ENCODE measurements at places on chromosomes 3 and 15.

GRCh38 chr15:77786956-77787355 is 154.2 kb upstream of the LINGO1 start:
- no peak for DNase-seq

DNA sequence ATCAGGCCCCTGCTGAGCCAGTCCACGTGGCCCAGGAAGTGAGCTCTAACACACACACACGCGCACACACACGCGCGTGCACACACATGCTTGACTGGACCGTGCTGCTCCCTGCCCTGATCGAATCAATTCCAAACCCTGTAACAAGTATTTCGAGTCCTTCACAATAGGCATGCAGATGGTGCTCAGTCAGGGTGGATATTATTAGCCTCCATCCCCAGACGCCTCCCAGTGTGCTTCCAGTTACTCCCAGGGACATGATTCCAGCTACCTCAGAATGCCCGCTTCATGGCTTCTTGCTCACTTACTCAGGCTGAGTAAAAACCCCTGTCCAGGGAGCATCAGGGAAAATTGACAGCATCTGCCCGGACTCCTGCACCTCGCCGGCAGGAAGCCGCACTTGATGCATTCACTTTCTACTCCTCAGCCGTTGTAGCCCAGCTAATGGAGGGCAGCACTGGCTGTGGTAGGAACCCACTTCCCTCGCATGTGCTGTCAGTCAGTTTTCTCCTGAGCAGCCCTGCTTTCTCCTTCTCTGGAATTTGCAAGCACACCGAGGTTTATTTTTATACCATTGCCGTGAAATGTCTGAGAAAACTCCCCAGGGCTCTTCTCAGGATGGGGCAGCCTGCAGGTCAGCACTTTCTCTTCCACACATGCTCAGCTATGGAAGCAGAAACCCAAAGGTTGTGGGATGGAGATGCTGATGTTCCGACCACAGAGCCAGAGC is 126.1 kb upstream of the ABHD17C start:
- no peak for DNase-seq

GRCh38 chr3:161420746-161421145 is 49.4 kb upstream of the SPTSSB start:
- DNase-seq: no peak

DNA sequence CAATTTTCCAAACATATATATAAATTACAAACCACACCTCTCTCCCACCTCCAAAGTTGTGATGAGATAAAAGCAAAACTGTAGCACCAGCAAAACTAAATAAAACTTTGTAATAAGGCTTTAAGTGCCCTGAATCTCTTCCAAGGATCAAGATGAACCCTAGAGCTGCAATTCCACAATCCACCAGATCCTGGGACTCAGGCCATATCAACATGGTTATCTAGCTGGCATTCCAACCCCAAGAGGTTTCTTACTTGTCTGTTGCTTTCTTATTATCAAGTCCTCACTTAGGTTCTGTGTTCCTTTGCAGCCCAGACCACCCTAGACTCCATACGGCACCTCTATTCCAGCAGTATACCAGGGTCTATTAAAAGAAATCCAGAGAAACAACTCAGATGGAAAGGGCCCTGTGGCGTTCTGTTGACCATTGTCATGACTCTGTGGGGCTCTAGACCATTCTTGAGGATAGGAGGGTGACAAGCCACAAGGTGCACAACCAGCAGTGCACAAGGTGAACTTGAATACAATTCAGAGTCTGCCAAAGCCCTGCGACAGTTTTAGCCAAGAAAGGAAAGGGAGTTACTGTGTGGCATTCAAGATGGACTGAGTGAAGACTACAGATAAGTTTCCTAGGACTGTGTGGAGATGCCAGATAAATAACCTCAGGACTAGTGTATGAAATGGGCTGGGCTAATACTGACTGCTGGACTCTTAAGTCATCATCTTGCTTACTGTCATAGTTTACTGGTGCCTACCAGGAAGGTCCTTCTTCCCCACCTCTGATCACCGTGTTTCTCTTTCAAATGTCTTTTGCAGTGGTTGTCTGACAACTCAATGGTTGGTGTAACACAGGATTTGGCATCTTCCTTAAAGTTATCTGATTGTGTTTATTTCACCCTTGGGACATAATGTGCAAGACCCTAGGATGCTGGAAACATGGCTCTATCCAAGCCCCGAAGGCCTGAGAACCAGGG is 27.2 kb downstream of the ACKR2 start:
- no peak for DNase-seq

GRCh38 chr3:77686560-77686959 is 646.7 kb downstream of the ROBO2 start:
- DNase-seq: no peak

GRCh38 chr3:36700537-36701248 is 63.7 kb downstream of the DCLK3 start:
- no peak for DNase-seq

DNA sequence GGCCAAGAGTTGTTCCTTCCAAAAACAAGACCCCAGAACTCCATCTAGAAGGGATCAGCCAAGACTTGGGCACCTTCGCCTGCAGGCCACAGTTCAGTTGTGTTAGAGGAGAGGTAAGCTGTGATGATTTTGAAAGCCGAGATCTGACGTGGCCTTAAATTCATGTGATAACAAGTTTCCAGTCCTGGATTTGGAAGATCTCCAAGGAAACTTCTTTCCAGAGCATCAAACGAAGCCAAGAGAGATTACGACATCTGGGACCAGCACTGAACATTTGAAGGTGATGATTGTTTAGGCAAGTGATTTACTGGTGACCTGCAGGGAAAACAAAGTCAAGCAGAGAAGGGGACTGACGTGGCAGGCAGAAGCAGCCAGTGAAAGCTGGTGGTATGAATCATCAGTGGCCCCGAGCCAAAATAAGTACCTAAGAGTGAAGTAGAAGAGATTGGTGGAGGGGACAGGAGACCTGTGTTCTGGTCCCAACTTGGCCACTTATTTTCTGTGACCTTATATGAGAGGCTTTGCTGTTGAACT is 339.0 kb upstream of the PROK2 start:
- DNase-seq: no peak

- no peak for DNase-seq
Measured at GRCh38 chr3:73706771-73707170, 82.0 kb upstream of the PDZRN3 start.

DNA sequence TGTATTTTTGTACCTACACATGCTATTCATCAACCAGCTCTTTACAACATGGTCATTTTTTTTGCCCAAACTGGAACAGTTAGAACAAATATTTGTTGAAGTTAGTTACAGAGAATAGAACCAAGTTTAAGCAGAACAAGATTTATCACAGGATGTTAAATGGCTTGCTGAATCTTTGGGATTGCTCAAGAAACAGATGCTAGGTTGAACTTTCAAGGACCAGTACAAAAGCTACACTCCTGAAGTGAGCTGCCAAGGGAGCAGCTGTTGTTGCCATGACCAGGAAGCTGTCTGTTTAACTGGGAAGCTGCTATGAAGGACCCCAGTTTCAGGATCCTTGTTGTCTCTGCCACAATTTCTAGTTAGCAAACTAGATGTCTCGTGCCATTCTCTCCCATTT is 53.7 kb downstream of the ZIC1 start:
- DNase-seq: no peak

DNA sequence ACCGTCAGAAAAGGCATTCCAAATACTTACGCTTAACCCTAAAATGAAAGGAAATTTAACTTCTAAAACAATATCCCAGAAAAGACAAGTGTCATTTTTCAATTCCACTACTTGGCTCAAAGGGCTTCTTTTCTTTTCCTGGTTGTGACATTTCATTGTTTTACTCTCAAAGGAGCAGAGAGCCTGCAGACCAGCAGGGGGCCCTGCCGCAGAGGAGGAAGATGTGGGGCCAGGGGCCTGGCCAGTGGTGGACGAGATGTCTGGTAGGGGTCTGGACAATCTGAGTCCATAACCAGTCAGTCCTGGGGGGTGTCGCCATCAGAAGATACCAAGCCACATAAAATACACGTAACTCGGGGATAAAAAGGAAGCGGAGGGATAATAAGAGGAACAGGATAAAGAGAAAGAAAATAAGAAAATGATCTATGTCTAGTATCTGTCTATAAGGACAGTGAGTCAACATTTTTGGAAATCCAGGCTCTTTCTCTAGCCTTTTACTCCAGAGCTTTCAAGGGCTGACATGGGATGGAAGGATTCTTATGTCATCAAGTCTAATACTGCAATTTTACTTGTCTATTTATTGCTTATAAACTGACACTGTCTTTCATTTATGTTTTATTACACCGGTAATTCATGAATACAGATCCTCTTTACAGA is 54.2 kb upstream of the ARHGEF3 start:
- no peak for DNase-seq

All from stimulated activated CD8-positive, alpha-beta memory T cell treated with anti-CD3 and anti-CD28 coated beads, Interleukin-4, amount 100 ng/mL, for 1 hour (primary cell).